ENCODE measurements at places on chromosomes 7 and 10.
A peak's percentile ranks its signal among the peaks of the same experiment; 100 is the strongest.

DNA sequence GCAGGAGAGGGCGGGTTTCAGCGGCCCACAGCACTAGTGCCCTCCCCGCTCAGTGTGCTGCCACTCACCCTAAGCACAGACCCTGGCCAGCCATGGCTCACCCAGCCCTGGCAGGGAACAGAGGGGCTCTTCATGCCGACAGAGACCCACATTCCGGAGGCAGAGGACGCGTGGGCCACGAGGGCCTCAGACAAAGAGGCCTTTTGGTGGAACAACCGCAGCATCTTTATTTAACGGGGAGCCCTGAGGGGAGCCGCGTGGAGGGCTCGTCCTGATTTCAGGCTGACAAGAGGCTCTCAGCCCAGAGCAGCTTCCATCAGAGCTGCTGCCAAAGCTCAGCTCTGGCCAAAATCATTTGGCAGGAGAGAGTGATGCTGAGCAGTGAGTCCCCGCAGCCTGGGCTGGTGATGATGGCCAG, 127.8 kb downstream of the SH3PXD2A start:
- no peak for DNase-seq

DNA sequence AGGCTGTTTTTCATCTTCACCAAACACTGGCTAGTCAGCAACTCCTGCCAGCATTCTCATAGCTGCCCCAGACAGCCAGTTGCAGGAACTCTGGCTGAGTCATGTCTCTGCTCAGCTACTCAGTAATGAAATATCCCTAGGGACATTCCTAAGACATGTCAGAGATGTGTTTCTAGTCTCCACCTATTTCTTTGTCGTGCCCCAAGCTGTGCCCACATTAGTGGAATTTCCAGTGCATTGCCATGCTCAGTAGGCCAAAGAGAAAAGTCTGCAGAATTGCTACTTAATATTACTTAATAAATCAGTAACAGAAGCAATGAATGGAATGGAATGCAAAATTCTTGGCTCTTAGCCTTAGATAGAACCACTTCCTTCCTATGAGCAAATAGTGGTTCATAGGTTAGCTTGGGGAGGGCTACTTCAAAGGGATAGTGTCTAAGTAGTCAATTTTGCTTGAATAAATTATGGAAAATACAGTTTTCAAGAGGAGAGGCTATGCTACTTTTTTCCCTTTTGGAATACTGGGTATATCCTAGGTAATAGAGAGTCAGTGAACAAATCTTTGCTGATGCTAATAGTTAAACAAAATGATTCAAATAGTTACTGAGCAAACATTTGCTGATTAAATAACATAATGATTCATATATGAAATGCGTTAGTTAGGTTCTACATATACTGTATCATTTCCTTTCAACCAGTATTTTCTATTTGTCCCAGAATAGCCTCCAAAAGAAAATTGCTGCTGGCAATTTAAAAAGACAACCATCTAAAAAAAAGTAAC, 23.6 kb upstream of the SEMA3C start:
- DNase-seq, result peak; percentile 97

- no peak for DNase-seq
Measured at GRCh38 chr7:90896458-90896857, 300.3 kb downstream of the CDK14 start.

DNA sequence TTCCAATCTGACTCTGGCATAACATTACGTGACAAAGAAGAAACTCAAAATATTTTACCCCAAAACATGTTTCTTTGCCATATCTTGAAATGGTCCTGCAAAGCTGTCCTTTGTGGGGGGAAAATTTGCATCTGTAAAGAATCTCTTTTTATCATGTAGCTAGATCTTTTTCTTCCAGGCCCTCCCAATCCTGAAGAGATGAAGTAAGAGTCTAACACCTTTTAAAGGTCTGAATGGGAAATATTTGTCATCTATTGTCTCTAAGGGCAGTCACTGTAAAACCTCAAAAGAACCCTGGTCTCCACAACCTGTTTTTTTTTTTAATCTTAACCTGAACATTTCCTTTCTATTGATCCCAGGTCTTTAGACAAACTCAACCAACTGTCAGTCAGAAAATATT, 8.6 kb downstream of the OR2AE1 start:
- DNase-seq, result no peak

Measured in myocyte (in vitro differentiated cells).